Activated B cell treated with CpG ODN at 0.5 μM for 24 hours (primary cell): ENCODE measurements at places on chromosomes 2 and 18.

DNA sequence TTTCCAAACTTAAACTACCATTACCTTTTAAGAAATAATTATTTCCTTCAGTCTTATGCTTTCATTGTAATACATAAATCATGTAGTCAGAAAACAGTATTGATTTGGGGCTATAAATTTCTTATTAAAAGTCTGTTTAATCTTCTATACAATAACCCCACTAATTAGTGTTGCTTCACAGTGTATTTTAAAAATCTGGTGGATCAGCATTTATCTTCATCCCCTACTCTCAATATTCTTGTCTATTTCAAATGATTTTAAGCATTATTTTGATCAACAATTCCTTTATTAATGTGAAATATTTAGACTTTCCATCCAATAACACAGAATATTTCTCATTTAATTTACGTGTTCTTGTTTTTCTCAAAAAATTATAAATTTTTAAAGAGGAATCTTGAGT is 32.5 kb upstream of the SDC1 start:
- H3K36me3 ChIP-seq: peaks cover 69% of the 10 kb centered on the region
- DNase-seq: no peak
- no peaks in the 10 kb centered on the region for H3K4me1 ChIP-seq
- no peak overlapping the region for H3K4me3 ChIP-seq

GRCh38 chr2:10342245-10342951 is 39.7 kb downstream of the HPCAL1 start:
- H3K27me3 ChIP-seq: no peaks in the 10 kb centered on the region
- DNase-seq: no peak
- H3K4me3 ChIP-seq: no peak overlapping the region
- peaks cover 49% of the 10 kb centered on the region for H3K4me1 ChIP-seq
- H3K27ac ChIP-seq: no peak overlapping the region
- H3K36me3 ChIP-seq: peaks cover 12% of the 10 kb centered on the region

GRCh38 chr18:12645751-12646203 is 12.1 kb downstream of the SPIRE1 start:
- H3K4me1 ChIP-seq: no peaks in the 10 kb centered on the region
- H3K4me3 ChIP-seq: no peak overlapping the region
- H3K27ac ChIP-seq: no peak overlapping the region
- peaks cover 11% of the 10 kb centered on the region for H3K27me3 ChIP-seq
- no peaks in the 10 kb centered on the region for H3K36me3 ChIP-seq

GRCh38 chr2:189580241-189580651 is 340 bp downstream of the SLC40A1 start:
- peaks cover 39% of the 10 kb centered on the region for H3K27me3 ChIP-seq
- H3K4me3 ChIP-seq: peak overlapping the region; percentile 69
- H3K36me3 ChIP-seq: no peaks in the 10 kb centered on the region

GRCh38 chr2:217950401-217950871 is 52.4 kb downstream of the TNS1 start:
- H3K36me3 ChIP-seq: no peaks in the 10 kb centered on the region
- no peak overlapping the region for H3K27ac ChIP-seq
- no peak overlapping the region for H3K4me3 ChIP-seq
- no peak for DNase-seq
- H3K27me3 ChIP-seq: peaks cover 5% of the 10 kb centered on the region

DNA sequence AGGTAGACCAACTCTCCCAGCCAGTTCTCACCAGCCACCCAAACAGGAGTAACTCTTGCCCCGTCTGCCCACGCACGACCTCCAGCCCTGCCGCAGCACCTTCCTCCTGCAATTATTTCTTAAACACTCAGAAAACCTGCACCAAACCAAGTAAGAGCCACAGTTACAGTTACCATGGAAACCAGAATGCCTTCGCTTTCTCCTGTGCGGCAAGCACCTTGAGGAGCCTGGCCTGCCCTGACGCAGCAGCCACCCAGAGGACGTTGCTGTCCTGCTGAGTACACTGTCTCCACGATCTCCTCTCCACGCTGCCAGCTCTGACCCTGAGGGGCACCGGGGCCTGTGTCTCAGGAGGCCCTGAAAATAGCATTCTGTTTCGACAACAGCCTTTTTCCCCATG is 94.3 kb upstream of the SMIM21 start:
- no peak for DNase-seq
- H3K27me3 ChIP-seq: no peaks in the 10 kb centered on the region
- no peak overlapping the region for H3K27ac ChIP-seq
- H3K4me3 ChIP-seq: no peak overlapping the region

GRCh38 chr2:233852056-233852455 is 2.3 kb downstream of the HJURP start:
- peaks cover 7% of the 10 kb centered on the region for H3K36me3 ChIP-seq
- no peak overlapping the region for H3K27ac ChIP-seq
- peaks cover 7% of the 10 kb centered on the region for H3K27me3 ChIP-seq
- peaks cover 20% of the 10 kb centered on the region for H3K4me1 ChIP-seq

GRCh38 chr2:23507267-23508065 is 122.5 kb downstream of the KLHL29 start:
- DNase-seq: no peak
- no peaks in the 10 kb centered on the region for H3K36me3 ChIP-seq
- H3K4me3 ChIP-seq: no peak overlapping the region
- no peak overlapping the region for H3K27ac ChIP-seq

DNA sequence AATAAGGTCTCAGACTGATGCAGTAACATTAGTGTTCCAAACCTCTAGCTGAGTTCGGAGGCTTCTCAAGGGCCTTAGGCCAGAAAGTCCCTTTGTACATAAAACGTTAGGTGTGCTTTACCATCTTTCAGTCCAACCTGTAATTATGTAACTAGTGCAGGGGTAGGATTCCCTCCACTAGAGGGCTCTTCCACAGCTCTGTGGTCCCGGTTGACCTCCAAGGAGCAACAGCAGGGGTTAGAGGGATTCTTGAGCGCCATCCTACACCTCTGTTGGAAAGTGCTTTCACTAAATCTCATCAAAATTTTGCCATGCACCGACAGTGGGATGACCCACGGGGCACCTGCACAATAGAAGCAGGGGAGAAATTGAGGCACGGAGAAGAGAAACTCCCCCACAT is 155.8 kb upstream of the LRP1B start:
- no peaks in the 10 kb centered on the region for H3K4me1 ChIP-seq
- H3K27me3 ChIP-seq: no peaks in the 10 kb centered on the region
- no peaks in the 10 kb centered on the region for H3K36me3 ChIP-seq
- H3K4me3 ChIP-seq: no peak overlapping the region
- H3K27ac ChIP-seq: no peak overlapping the region

GRCh38 chr2:17319090-17319489 is 199.2 kb downstream of the RAD51AP2 start:
- H3K4me1 ChIP-seq: no peaks in the 10 kb centered on the region
- DNase-seq: no peak
- H3K27ac ChIP-seq: no peak overlapping the region
- no peak overlapping the region for H3K4me3 ChIP-seq

DNA sequence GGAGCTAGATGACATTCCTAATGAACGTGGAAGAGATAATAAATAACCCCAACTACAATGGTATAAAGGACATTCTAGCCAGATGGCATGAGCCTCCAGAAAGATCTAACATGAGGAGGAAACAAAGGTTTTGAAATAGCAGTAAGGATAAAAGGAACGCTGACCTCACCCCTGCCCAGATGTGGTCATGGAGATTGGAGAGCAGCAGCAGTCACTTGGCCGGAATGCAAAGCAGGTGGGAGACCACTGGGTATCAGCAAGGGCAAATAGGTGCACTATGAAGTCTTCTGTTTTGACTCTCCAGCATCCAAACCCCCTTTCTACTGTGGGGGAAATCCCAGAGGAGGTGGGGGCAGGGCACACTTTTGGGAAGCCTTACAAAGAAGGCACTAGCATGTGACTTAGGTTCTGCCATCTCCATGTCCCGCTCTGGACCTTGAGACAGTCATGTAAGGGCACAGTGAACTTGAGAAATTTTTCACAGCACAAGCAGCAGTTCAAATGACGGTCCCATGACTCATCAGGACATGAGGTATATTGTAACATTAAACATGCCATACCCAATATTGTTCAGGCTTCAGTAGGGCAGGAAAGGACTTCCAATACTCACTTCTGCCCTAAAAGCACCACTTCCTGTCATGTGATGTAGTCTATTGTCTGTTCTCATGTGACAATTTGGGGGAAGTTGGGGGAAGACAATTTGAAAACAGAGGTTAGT is 55.2 kb downstream of the METTL4 start:
- DNase-seq: no peak
- H3K27me3 ChIP-seq: no peaks in the 10 kb centered on the region
- no peak overlapping the region for H3K27ac ChIP-seq
- H3K4me1 ChIP-seq: peaks cover 16% of the 10 kb centered on the region

- H3K4me1 ChIP-seq: peaks cover 83% of the 10 kb centered on the region
- no peaks in the 10 kb centered on the region for H3K27me3 ChIP-seq
- H3K27ac ChIP-seq: peak overlapping the region; percentile 31
- H3K36me3 ChIP-seq: peaks cover 10% of the 10 kb centered on the region
- no peak for DNase-seq
- H3K4me3 ChIP-seq: no peak overlapping the region
Observed at GRCh38 chr18:51039138-51040112, 9.4 kb downstream of the SMAD4 start.

- no peaks in the 10 kb centered on the region for H3K27me3 ChIP-seq
- H3K36me3 ChIP-seq: peaks cover 2% of the 10 kb centered on the region
- peaks cover 82% of the 10 kb centered on the region for H3K4me1 ChIP-seq
- peak overlapping the region; percentile 98 for H3K27ac ChIP-seq
Observed at GRCh38 chr2:43169987-43170386, 56.4 kb downstream of the ZFP36L2 start.

DNA sequence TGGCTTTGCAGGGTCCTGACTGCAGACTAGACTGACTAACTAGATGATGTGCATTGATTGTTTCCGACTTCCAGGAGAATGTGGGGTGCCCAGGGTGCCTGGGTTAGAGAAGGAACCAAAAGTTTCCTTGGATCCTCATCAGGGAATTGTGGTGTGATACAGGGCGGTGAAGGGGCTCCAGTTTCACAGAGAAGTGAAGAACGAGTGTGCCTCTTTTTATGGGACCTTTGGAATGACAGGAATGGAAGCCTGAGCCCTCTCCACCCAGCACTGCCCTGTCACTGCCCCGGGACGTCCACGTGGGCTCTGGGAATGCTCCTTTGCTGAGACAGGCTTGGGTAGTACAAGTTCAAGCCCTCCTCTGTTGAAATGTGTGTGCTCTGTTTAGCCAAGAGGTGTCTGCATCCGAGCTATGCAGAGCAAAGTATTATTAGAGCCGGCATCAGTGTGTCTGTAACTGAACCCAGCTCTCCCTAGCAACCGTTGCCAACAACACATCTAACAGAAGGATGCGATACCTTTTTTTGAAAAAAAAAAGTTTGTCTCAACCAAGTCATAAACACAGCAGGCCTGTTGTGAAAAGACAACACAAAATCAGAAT is 183.6 kb downstream of the SMAD7 start:
- H3K27ac ChIP-seq: no peak overlapping the region
- DNase-seq: no peak
- no peak overlapping the region for H3K4me3 ChIP-seq
- H3K4me1 ChIP-seq: no peaks in the 10 kb centered on the region
- H3K27me3 ChIP-seq: peaks cover 4% of the 10 kb centered on the region

DNA sequence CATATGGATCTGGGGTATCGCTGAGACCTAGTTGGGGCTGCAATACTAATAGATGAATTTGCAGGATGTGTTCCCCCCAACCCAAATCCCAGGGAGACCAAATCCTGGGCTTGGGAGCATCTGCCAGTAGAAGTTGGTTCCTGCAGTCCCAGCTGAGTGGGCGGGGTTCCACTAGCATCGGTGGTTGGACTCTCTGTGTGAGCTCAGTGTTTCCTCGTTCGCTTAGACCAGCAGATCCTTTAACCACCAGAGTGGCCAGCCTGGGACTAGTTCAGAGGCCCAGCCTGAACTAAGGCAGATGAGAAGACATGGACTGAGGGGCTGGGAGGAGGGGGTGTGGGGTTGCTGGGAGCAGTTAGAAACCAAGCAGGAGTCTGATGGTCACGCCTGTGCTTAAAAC is 40.7 kb downstream of the PCARE start:
- no peak overlapping the region for H3K27ac ChIP-seq
- no peak overlapping the region for H3K4me3 ChIP-seq
- peaks cover 2% of the 10 kb centered on the region for H3K27me3 ChIP-seq
- DNase-seq: no peak
- H3K36me3 ChIP-seq: no peaks in the 10 kb centered on the region

DNA sequence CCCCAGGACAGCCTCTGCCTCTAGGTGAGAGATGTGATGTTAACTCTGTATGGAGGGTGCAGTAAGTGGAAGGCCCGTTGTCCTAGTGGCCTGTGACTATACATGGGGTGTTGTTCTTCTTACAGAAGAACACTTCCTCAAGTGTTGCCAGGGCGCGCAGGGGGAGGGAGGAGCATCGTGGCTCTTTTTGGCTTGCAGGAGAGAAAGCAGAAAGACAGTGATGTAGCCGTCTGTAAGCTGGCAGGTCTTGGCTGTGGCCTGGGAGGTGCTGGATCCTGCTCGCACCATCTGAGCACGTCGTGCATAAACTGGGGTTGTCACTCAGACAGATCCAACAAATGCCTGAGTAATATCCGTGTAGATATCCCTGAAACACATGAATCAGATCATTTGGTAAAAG is 44.3 kb downstream of the ZNF236 start:
- DNase-seq: no peak
- H3K27me3 ChIP-seq: no peaks in the 10 kb centered on the region
- H3K27ac ChIP-seq: no peak overlapping the region
- H3K4me3 ChIP-seq: no peak overlapping the region
- H3K36me3 ChIP-seq: peaks cover 73% of the 10 kb centered on the region

GRCh38 chr2:15943378-15944280 is 3.3 kb downstream of the MYCN start:
- H3K27me3 ChIP-seq: peaks cover 52% of the 10 kb centered on the region
- no peak for DNase-seq
- no peaks in the 10 kb centered on the region for H3K36me3 ChIP-seq
- no peak overlapping the region for H3K27ac ChIP-seq
- H3K4me3 ChIP-seq: no peak overlapping the region

- H3K36me3 ChIP-seq: no peaks in the 10 kb centered on the region
- no peak overlapping the region for H3K4me3 ChIP-seq
- DNase-seq: no peak
- no peak overlapping the region for H3K27ac ChIP-seq
Observed at GRCh38 chr2:147026664-147027295, 818.0 kb upstream of the ACVR2A start.

GRCh38 chr18:56268952-56269351 is 369.4 kb downstream of the TXNL1 start:
- H3K4me1 ChIP-seq: peaks cover 57% of the 10 kb centered on the region
- DNase-seq: no peak
- no peaks in the 10 kb centered on the region for H3K27me3 ChIP-seq
- no peak overlapping the region for H3K27ac ChIP-seq

DNA sequence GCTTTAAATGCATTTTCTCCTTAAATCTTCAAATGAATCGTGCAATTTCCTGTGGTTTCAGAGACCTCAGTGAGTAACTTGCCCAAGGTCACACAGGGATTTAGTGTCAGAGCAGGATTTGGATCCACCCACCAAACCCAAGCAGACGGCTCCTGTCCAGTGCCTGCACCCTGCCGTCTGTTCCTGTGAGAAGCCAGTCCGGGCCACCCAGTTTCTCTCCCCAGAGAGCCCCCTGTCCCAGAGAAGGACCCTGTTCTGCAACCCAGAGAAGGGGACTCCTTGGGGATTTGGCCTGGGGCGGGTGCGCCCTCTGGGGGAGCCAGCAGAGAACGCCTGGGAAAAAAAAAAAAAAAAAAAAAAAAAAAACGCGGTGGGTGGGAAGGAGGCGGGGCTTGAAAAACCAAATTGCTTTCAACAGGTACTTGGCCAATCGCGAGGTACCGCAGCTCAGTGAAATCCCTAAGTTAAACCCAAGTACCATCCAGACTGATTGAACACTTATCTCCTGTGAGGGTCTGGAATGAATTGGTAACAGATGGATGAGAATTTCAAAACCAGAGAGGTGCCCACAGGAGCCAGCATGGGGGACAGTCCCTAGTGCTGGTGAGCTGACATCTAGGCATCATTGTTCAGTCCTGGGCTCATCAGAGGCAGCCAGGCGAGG is 30.9 kb upstream of the REEP1 start:
- DNase-seq: peak; percentile 22
- H3K27me3 ChIP-seq: no peaks in the 10 kb centered on the region
- no peaks in the 10 kb centered on the region for H3K36me3 ChIP-seq
